ENCODE measurements at places on chromosomes 4 and X. TPM values are rescaled to one million over a fixed set of nuclear protein-coding genes. Genes with fewer than 3 reads are reported as not detected.

The SLC2A9 gene
- 1.8 TPM for total RNA-seq

The MAGEB1 gene
- total RNA-seq: not detected

The MCTS1 gene
- total RNA-seq: 48.6 TPM

The CXCL8 gene
- total RNA-seq: 11.9 TPM

DNA sequence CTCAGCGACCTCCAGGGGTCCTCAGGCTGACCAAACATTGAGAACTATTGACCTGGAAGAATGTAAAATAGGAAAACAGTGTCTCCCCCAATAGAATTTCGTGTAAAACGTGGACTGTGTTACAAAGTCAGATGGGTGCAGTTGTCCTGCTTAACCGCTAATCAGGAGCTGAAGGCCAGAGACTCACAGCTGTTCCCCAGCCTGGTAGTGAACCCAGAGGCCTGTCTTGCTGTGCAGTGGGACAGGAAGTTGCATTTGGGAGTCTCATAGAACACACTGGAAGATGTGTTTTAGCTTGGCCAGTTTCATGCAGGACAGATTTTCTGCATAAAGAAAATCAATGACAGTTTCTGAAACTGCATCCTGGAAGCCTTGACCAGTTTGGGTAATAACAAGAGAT lies 151.5 kb downstream of the PTTG2 start:
- H3K27me3 ChIP-seq: no peaks in the 10 kb centered on the region
- H3K4me1 ChIP-seq: no peaks in the 10 kb centered on the region
- ATAC-seq: no peak

GRCh38 chrX:136762820-136763452 lies 17.8 kb downstream of the ARHGEF6 start:
- H3K27ac ChIP-seq: peak overlapping the region; percentile 61
- peak; percentile 15 for ATAC-seq
- H3K36me3 ChIP-seq: peaks cover 14% of the 10 kb centered on the region
- H3K27me3 ChIP-seq: no peaks in the 10 kb centered on the region
- peaks cover 14% of the 10 kb centered on the region for H3K4me1 ChIP-seq

DNA sequence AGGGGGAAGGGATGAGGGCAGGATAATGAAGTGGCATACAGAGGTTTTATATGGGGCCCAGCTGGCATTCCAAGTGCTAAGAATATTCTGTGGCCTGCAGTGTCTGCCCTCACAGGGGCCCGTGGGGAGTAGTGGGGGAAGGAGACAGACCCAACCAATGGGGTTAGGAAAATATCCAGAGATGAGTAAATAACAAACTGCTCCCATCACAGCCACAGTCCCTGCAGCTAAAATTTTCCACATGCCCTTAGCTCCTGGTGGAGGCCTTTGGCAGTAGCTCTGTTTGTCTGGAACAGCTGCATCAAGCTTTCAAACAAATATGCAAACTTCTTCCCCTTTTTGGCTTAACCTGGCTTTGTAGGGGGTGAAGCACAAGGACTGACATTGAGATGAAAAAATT lies 3.1 kb downstream of the SRPX2 start:
- no peak for ATAC-seq
- no peaks in the 10 kb centered on the region for H3K4me1 ChIP-seq
- no peak overlapping the region for H3K27ac ChIP-seq
- H3K36me3 ChIP-seq: no peaks in the 10 kb centered on the region
- peaks cover 17% of the 10 kb centered on the region for H3K27me3 ChIP-seq
- no peak overlapping the region for H3K4me3 ChIP-seq

DNA sequence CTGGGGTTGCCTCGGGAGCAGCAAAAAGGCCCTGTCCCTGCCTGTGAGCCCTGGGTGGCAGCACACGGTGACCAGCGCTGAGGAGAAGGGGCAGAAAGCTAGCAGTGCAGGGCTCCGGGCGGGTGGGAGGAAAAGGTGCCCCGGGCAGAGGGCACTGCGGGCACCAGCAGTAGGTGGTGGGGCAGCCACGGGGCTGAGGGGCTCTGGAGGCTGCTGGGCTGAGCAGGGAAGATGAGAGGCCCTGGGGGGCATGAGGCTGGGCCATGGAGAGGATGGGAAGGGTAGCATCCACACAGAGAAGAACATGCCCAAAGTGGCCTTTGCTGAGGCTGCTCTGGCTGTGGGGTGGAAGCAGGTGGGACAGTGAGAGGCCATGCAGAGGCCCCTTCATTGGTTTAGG lies 67.5 kb upstream of the NKX1-1 start:
- H3K27me3 ChIP-seq: peaks cover 10% of the 10 kb centered on the region
- no peaks in the 10 kb centered on the region for H3K36me3 ChIP-seq
- no peaks in the 10 kb centered on the region for H3K4me1 ChIP-seq
- ATAC-seq: no peak

DNA sequence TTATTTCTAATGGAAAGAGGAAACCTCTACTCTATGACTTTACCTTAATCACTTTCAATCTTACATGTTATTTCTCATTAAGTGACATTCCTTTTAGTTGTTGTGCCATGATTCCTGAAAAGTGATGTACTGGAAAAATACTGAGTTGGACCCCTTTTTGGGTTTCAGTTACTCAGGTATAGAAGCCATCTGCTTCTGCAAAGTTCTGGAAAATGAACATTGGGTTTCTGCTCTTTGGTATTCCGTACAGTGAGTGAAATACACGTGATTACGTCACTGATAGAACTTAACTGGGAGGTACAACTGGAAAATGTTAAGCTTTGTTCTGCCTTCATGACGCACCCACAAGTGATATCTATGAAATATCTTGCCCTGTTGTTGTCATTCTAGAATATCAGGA lies 114.7 kb downstream of the MID1 start:
- no peaks in the 10 kb centered on the region for H3K27me3 ChIP-seq
- H3K27ac ChIP-seq: no peak overlapping the region
- H3K36me3 ChIP-seq: no peaks in the 10 kb centered on the region

DNA sequence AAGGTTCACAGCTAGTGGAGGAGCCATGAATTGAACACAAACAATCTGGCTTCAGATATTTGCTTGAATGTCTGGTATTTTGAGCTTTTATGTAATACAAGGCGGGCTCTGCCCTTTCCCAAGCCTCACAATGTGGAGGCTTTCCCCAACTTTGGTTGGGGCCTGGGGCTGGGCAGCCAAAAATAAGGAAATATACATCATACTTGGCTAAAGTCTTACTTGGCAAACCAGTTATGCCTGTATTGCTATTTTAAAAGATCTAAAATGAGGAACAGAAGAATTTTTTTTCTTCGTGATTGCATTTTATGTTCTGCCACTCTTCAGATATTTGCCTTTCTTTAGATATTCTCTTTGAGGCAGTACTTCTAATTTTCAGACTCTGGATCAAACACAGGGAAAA lies 26.1 kb downstream of the ARFIP1 start:
- no peak for ATAC-seq
- no peaks in the 10 kb centered on the region for H3K27me3 ChIP-seq
- H3K4me3 ChIP-seq: no peak overlapping the region

GRCh38 chr4:180637616-180638015 lies 1605.6 kb upstream of the TENM3 start:
- no peaks in the 10 kb centered on the region for H3K27me3 ChIP-seq
- H3K27ac ChIP-seq: no peak overlapping the region
- H3K36me3 ChIP-seq: no peaks in the 10 kb centered on the region

DNA sequence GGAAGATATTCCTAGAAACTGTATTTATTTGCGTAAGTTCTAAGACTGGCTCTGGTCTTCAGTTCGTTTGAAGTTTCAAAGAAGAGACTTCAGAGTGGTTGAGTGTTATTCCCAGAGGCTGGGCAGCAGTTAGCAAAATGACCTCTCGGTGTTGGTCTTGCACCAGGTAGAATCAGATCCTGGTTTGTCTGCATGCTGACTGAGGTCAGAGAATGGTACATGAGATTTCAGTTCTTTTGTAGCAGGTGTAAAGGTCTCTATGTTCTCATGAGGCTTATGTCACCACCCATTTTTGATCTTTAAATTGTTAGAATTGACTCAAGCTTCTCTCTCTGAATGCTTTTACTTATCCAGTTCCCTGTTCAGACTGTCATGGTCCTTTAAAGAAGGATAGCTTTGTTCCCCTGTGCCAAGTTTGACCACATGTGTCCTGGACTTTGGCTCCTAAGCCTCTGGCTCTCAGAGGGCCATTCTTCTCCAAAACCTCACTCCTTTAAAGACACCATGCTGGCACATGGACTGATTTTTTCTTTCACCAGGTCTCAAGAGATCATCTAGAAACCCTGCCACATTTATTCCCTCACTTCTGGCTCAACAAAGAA lies 355.8 kb upstream of the BOD1L1 start:
- H3K4me3 ChIP-seq: no peak overlapping the region
- peaks cover 5% of the 10 kb centered on the region for H3K27me3 ChIP-seq
- no peak for ATAC-seq
- no peaks in the 10 kb centered on the region for H3K4me1 ChIP-seq
- H3K36me3 ChIP-seq: no peaks in the 10 kb centered on the region

GRCh38 chrX:7110821-7111276 lies 36.7 kb upstream of the STS start:
- H3K27ac ChIP-seq: peak overlapping the region; percentile 82
- H3K4me3 ChIP-seq: peak overlapping the region; percentile 21
- peaks cover under 1% of the 10 kb centered on the region for H3K36me3 ChIP-seq
- ATAC-seq: peak; percentile 40
- H3K27me3 ChIP-seq: no peaks in the 10 kb centered on the region
- peaks cover 5% of the 10 kb centered on the region for H3K4me1 ChIP-seq

DNA sequence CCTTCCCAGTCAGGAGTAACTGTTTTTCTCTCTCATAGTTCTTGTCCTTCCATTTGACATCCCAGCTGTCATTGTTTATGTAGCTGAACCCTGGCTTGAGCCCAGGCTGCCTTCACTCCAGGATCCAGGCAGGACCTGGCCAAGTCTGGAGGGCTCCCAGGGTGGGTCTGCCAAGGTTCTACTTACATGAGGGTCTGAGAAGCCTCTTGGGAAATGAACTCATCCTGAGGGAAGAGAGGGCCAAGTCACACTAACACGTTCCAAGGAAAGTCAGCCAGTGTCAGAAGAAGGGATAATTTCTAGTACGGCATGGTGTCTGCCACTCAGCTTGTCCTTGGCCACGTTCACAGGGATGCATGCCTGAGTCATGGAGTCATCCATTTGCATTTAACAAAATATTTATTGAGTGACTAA lies 54.8 kb upstream of the SRD5A3 start:
- ATAC-seq: no peak
- no peak overlapping the region for H3K27ac ChIP-seq
- peaks cover 21% of the 10 kb centered on the region for H3K27me3 ChIP-seq
- H3K36me3 ChIP-seq: no peaks in the 10 kb centered on the region

DNA sequence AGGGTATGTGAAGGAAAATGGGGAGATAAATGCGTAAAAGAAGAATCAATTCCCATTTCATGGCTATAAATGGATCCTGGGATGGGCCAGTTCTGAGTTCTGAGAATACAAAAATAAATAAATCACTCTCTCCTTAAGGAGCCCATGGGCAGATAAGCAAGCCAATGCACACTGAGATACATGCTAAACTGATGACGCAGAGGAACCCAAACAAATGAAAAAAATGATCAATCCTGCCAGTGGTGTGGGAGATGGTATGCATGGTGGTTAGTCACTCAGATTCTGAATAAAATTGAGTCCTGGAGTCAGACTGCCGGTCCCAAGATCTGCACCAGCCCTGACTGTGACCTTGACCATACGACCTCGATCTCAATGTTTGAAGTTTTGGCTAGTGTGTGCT lies 59.7 kb downstream of the NEIL3 start:
- H3K27me3 ChIP-seq: no peaks in the 10 kb centered on the region
- ATAC-seq: no peak
- H3K36me3 ChIP-seq: no peaks in the 10 kb centered on the region
- no peak overlapping the region for H3K4me3 ChIP-seq
- H3K4me1 ChIP-seq: no peaks in the 10 kb centered on the region
- H3K27ac ChIP-seq: no peak overlapping the region

DNA sequence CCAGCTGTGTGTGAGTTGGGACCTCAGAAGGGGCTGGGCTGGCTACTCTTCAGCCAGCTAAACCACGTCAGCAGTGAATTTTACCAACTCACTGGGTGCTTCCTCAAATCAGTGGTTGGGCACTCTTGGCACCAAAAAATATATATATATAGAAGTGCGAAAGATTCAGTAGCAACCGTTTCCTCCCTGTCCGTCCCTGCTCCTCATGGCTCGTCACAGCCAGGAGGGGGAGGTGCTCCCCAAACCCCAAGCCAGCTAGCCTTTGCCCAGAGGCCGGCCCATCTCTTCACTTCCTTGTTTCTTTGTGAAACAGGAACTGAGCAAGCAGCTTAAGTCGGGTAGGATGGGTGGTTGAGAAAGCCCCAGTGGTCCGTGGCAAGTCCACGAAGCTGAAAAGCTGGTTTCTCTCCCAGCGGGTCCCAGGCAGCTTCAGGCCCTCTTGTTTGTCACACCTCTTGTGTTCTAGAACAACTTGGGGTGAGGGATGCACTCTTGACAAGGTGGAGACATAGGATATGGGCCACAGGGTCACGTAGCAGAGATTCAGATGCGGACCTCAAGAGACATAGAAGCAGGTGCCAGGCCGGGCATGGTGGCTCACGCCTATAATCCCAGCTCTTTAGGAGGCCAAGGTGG lies 6.8 kb upstream of the SASH3 start:
- H3K27ac ChIP-seq: peak overlapping the region; percentile 90
- peak overlapping the region; percentile 83 for H3K4me3 ChIP-seq
- H3K36me3 ChIP-seq: no peaks in the 10 kb centered on the region

DNA sequence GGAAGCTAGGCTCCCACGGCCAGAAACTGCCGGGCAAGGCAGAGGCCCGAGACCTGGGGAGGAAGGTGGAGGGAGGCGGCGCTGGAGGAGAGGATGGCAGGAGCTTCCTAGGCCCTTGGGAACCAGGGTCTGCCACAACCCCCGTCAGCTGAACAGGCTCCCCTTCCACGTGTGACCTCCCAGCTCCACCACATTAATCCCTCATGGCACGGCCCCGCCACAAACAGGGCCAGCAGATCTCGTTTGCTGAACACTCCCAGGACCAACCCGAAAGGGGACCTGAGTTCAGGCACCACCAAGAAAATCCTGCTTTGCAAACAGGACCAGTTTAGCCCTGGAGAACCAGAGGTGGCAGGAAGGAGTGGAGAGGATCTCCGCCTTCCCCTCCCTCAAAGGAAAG lies 62.7 kb downstream of the FHDC1 start:
- H3K4me3 ChIP-seq: no peak overlapping the region
- no peaks in the 10 kb centered on the region for H3K4me1 ChIP-seq
- no peaks in the 10 kb centered on the region for H3K36me3 ChIP-seq
- ATAC-seq: no peak
- peaks cover 33% of the 10 kb centered on the region for H3K27me3 ChIP-seq

GRCh38 chr4:13840502-13841190 lies 213.1 kb upstream of the BOD1L1 start:
- H3K4me3 ChIP-seq: no peak overlapping the region
- H3K36me3 ChIP-seq: no peaks in the 10 kb centered on the region
- ATAC-seq: no peak
- no peaks in the 10 kb centered on the region for H3K4me1 ChIP-seq

- no peaks in the 10 kb centered on the region for H3K36me3 ChIP-seq
- no peak for ATAC-seq
- H3K4me1 ChIP-seq: no peaks in the 10 kb centered on the region
Measured at GRCh38 chrX:56221101-56221500, 11.1 kb upstream of the KLF8 start.

Data from activated T-helper 17 cell treated with anti-CD3 and anti-CD28 coated beads, Interleukin-2, amount 50 U/mL, for 72 hours (primary cell).